Nucleus accumbens (tissue), 56 donors: ENCODE measurements at places on chromosomes 16 and 17.

DNA sequence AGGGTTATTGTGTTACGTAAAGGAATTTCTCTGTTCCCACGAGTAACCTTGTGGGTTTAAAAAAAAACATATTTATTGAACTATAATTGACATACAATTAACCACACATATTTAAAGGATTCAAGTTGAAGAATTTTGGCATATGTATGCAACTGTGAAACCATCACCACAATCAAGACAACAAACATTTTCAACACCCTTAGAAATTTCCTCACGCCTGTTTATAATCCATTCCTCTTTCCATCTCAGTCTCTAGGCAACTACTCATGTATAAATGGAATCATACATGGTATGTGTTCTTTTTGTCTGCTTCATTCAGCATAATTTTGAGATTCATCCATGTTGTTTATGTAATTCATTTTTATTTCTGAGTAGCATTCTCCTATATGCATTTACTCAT is 104.0 kb downstream of the MRTFB start:
- no peak for DNase-seq

GRCh38 chr16:58487566-58488351 is 12.2 kb upstream of the NDRG4 start:
- DNase-seq, result peak; percentile 57

GRCh38 chr16:85378145-85379040 is 234.7 kb upstream of the GSE1 start:
- no peak for DNase-seq

DNA sequence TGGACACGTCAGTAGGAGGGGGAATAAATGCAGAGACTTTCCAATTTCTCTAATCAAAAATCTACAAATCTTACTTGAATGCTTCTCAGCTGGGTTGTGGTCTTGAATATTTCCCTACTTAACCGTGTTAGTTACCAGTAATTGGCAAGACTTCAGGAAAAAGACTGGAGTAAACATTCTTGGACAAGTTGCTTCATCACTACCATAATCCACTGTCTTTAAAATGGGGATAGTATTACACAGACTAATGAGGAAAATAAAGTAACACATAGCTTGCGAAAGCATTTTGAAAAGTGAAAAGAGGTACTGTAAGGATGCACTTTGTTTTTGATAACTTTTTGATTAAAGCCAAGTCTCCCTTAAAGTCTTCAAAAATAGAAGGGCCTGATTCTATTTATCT is 18.4 kb downstream of the MYH1 start:
- no peak for DNase-seq

- no peak for DNase-seq
These were observed 135.4 kb upstream of the SOX9 start for GRCh38 chr17:71985111-71986039.

- no peak for DNase-seq
These were observed 3.9 kb downstream of the CHAD start for GRCh38 chr17:50464736-50465135.

GRCh38 chr17:27471321-27472269 is 15.3 kb downstream of the KSR1 start:
- peak; percentile 71 for DNase-seq
